ENCODE measurements at places on chromosomes 4 and X.

DNA sequence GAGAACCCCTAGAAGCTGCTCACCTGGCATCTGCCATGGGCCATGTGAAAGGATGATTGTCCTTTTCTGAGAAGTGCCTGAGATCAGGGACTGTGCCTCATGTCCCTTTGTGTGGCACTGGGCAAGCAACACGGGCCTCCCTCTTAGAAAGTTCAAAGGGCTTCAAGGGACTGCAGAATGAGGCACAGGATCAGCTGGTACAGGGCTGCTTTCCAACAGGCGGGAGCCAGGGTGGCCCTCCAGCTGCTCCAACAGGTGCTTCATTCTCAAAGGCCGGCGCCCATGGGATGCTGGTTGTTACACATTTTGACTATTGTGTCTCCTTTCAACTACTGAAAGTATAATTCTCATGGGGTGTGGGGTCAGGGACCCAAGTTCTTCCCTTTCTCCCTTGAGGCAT is 114.7 kb downstream of the ENPP6 start:
- DNase-seq = no peak

DNA sequence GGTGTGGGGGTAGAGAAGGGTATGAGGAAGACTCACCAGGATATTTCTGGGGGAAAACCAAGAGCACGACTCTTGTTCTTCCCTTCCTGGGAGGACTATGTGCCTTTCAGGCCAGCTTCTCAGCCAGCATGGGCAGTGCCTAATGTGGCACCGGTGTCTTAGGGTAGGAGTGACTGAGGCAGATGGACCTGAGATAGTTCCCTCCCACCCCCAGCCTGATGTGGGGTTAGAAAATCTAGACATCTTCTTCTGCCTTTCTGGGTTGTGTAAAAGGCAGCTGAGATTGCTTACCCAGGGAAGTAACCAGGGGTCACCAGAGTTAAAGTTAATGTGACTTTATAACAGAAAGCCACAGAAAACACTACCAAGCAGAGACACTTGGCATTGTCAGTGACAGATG is 127.3 kb downstream of the TMA16 start:
- no peak for DNase-seq

- no peak for DNase-seq
Observed at GRCh38 chr4:33722254-33722653, 2522.1 kb downstream of the ARAP2 start.

DNA sequence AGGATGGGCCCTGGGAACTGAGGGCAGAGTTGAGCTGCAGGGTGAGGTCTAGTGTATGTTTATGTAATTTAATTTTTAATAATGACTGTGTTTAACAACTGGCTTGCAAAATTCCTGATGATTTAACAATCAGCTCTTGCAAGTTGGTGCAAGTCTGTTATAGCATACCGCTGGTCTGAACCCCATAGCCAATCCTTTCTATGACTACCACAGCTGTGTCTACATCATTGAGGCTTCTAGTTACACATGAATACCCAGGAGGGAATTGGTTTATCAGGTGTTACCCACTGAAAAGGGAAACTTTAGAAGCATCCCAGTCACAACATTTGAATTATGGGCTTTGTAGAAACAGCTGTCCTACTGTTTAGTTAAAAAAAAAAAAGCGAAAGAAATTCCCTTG is 38.3 kb downstream of the SUPT20HL1 start:
- DNase-seq = no peak

GRCh38 chr4:153466081-153466948 is at the start of gene TMEM131L:
Gene TMEM131L, plus strand, starts transcription at chr4:153466360. Its CDS starts 38 bp downstream, at chr4:153466398.
- no peak for DNase-seq

GRCh38 chrX:43386875-43387274 is 269.2 kb upstream of the MAOA start:
- no peak for DNase-seq

GRCh38 chr4:18934197-18934596 is 912.6 kb upstream of the LCORL start:
- DNase-seq = no peak

- no peak for DNase-seq
Observed at GRCh38 chr4:30495651-30496310, 224.4 kb upstream of the PCDH7 start.

- no peak for DNase-seq
Observed at GRCh38 chrX:19293606-19294325, 50.0 kb upstream of the PDHA1 start.

- DNase-seq = no peak
Observed at GRCh38 chr4:183295711-183296110, 24.4 kb downstream of the CLDN22 start.

- DNase-seq = no peak
Observed at GRCh38 chr4:97507587-97508245, 635.6 kb downstream of the STPG2 start.

DNA sequence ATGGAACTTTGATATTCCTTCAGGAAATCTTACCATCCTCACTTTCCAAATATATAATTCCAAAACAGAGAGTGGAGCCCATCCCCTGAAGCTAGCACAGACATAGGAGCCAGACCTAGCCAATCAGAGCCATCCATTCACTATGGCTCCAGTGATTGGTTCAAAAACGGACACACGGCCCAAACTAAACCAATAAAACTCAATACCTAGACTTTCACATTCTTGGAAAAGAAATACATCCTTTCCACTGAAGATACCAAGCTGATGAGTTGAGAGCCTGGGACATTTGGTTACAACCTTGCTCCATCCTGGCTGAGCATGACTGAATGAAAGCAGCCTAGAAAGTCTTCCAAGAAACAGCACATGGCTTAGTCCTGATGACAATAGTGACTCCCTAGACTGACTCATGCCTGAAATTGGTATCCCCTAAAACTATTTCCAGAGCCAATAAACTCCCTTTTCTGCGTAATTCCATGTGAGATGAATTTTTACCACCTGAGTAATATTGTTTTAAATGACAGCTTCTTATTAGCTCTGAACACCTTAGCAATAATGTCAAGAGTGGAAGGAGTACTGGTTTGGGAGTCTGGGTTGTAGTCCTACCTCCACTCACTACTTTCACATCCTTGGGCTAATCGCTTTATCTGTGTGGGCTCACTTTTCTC is 189.6 kb upstream of the LNX1 start:
- DNase-seq = no peak

- peak; percentile 3 for DNase-seq
Observed at GRCh38 chrX:6941041-6941440, 206.5 kb upstream of the STS start.

DNA sequence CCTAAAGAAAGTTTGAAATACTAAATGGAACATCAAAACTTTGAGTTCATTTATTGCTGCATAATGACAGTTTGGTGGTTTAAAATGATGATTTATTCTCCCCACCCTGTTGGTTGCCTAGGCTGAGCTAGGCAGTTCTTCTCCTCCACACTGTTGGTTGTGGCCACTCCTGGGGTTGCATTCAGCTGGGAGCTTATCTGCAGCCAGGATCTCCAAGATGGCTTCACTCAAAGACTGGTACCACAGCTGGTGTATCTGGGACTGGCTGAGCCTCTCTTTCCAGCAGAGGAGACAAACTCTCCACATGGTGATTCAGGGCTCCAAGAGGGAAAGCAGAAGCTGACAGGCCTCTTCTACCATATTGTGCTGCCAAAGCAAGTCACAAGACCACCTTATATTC is 33.1 kb downstream of the MSL3 start:
- DNase-seq = no peak

GRCh38 chr4:41143311-41144039 is 70.9 kb downstream of the APBB2 start:
- peak; percentile 62 for DNase-seq

DNA sequence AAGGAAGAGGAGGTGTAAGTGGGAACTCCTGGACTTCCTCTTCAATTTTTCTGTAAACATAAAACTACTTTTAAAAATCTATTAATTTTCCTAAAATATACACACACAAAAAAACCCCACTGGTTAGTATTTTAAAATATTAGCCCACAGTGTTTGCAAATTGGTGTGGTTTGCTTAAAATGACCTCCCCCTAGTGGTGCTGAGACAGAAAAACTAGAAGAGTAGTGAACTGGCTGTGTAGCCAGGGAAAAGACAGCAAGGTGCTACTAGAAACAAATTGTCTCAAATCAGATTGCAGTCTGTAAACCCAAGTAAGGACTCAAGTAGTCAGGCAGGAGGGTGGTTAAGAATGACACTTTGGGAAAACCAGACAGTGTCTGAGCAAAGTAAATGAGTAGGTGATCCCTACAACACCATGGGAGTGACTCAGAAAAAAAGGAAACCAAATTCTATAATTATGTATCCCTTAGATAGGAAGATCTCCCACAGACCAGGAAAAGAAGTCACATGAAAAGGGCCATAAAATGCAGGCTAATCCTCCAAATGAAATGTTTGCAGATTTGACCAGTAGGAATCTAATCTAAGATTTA is 26.0 kb downstream of the AMTN start:
- peak; percentile 11 for DNase-seq

- DNase-seq = no peak
Observed at GRCh38 chrX:116449156-116449555, 12.8 kb downstream of the SLC6A14 start.

DNA sequence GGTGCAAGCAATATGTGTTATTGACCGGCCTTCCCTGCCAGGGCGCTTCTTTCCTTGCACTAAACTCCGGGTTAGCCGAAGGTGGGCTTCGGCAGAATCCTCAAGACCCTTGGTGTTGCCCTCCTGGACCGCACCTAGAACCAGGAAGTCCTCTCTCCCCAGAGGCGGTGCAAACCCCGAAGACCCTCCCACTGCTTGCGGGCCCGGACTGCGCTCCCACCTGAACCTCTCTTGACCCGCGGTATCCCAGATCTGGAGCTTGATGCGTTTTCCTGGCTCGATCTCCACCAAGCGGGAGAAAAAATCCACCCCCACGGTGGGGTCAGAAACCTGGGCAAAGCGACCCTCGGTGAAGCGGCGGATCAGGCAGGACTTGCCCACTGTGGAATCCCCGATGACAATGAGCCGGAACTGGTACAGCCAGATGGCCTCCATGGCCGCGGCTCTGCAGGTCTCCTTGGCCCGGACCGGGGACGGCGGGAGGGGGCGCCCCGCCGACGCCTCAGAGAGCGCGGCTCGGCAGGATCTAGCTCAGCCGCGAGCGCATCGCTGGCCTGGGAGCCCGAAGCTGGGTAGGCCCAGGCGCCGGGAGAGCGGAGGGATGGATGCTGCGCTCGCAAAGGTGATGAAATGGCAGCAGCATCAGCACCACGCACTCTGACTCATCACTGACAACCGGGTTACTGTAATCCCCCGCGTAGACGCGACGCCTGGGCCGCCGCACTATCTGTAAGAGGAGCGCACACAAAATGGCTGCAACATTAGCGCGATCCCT is at the start of gene RAB39B:
Gene RAB39B (minus strand): TSS at position 638 of the 775 bp plus-strand sequence. CDS start 203 bp downstream, at position 435.
- peak; percentile 27 for DNase-seq

- no peak for DNase-seq
Observed at GRCh38 chr4:38154681-38155588, 194.7 kb downstream of the PTTG2 start.

DNA sequence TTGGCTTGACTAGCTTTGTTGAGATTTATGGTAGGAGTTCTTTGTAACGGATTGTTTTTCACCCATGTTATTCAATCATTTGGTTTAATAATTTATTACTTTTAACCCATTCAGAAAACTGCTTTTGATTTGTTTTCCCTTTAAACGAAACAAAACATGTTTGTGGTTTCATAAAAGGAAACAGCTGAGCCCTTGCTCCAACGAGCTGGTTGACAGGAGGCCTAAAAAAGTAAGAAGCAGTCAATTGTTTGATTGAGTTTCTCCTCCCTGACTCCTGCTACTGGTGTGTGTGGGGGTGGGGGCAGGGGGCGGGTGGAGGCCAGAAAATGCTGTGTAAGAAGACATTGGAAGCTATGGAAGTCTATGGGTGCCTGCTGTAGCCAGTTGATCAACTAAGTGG is 102.8 kb downstream of the CHRDL1 start:
- no peak for DNase-seq

DNA sequence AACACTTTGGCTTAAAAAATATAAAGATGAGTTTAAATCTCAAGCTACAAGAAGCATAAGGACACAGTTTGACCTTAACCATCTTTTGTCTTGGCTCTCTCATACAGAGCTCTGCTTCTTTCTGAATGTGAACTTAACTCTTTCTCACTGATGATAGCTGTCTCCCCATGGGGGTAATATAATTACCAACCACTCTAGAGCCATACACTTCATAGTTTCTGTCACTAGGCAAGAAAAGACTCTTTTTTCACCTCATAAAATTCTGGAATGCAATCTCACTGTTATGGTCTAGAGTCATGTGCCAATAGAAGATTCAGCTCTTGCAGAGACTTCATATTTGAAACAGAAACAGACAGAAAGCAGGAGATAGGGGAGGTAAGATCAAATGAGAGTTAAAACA is 481.7 kb upstream of the AGA start:
- no peak for DNase-seq

DNA sequence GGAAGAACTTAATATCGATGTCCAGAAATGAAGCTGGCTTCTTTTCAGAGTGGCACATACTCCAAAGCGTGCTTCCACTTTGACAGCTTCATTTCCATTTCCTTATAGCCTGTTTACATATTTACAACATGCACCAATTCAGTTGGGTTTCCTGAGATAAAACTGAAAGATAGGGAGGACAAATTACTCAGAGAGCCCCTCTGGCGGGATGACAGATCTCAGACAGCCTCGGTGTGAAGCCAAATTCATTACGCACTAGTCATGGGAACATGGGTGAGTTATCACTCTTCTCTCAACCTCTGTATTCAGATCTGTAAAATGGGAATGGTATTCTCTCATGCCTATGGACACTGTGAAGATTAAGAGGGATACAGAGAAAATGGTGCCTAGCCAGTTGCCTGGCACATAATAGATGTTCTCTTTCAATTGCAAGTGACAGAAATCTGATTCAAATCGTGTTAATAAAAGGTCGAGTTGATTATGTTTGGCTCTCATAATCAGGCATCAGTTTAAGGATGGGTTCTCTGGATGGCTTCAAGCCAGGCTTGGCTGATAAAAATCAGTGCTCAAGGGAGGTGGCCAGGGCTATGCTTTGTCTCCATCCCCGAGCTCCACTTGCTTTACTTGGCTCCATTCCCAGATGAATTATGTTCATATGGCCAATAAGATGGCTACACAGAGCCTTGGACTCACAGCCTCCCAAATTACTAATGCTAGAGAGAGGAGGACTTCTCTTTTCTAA is 132.2 kb upstream of the C1QTNF7 start:
- no peak for DNase-seq

GRCh38 chr4:75612306-75612705 is 18.0 kb downstream of the CDKL2 start:
- no peak for DNase-seq

DNA sequence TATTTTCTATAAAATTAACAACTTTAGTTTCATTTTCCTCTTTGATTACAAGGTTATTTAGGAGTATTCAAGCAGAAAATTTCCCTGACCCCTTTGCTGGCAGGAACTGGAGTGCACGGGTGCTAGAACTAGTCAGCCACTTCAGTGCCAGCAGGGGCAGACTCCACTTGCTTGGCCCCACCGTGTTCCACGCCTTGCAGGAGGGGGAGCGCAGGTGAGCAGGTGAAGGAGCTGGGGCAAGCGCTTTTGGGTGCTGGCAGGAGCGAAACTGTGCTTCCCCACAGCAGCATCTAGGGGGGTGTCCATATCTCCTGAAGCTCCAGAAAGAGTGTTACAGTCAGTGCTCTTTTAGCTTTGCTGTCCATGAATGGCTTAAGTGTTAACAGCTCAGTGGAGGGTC is 45.5 kb downstream of the MID2 start:
- no peak for DNase-seq

GRCh38 chr4:25021216-25021615 is 9.5 kb downstream of the LGI2 start:
- DNase-seq = no peak
